ENCODE measurements at places on chromosomes 2 and 18. TPM values are rescaled to one million over a fixed set of nuclear protein-coding genes. Genes with fewer than 3 reads are reported as not detected.

The MAP3K2 gene
- 26.2 TPM for total RNA-seq

The RDH14 gene
- 25.9 TPM for total RNA-seq

The SUCLG1 gene
- 49.3 TPM for total RNA-seq

The CIB4 gene
- not detected for total RNA-seq

The DCAF17 gene
- total RNA-seq: 2.7 TPM

The CAVIN2 gene
- total RNA-seq: not detected
